KG1 (cell line): ENCODE measurements at places on chromosomes 16 and 17.

DNA sequence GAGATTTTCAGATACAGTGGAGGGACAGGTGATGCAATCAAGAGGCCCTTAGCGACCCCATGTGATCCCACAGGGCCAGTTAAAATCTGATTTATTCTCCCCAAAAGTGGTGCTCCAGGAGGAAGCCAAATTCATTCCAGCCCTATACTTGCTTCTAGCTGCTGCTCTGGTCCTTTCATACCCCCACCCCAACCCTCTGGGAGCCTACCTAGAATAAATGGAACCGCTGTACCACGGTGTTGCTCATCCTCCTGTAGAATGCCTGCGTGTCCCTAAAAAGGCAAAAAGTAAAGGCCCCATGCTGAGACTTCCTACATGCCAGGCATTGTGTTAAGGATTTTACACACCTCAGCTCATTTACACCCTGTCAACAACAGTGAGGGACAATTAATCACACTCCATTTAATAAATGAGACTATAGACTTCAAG is 2.0 kb upstream of the RASL10B start:
- no peak for DNase-seq

DNA sequence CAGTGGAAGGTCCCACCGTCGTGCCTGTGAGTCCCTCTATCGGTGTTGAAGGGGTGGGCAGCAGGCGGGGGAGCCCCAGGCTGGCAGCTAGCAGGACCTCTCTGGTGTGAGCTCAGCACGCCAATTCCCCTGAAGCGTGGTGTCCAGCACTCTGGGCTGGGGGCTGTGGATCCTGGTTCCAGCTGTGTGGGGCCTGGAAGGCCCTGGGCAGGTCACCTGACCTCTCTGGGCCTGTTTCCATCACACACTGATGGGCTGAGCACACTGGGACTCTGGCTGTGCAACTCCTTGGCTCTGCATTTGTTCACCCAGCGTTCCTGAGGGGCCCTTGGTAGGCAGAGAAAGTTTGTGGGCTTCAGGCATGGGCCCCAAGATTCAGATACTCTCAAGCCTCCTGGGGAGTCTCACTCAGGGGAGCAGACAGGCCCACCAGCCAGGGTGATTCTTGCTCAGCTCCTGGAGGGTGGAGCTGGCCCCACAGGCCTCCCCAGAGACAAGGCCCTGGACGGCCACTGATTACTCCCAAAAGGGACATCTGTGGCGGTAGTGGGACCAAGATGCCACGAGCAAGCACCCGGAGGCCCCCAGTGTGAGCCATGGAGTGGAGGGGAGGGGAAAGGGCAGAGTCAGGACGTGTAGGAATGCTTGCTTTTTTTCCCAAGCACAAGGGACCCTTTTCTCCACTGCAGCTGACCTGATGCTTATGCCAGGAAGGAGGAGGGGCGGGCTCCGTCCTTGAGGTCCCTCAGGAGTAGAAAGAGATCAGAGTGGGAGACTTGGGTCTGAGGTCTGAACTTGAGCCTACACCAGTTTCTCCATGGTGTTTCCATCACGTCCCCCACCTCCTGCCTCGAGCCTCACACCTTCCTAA is 8.5 kb downstream of the SCGB1C2 start:
- DNase-seq = no peak

DNA sequence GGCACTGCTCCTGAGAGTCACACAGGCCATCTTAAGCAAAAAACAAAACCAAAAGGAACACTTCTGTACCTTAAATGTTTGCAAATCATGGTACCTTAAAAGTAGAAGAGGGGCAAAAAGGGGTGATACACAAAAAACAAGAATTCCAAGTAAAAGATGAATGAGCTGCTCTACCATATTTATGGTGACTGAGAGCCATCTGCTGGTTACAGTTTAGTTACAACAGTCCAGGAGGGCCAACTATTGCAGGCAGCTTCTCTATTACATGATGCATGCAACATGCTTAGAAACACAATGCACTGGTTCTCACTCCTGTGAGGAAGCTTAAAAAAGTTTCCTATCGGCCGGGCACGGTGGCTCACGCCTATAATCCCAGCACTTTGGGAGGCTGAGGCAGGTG is 53.5 kb downstream of the STX8 start:
- no peak for DNase-seq

- DNase-seq = no peak
These were observed 1.0 kb downstream of the GSDMA start for GRCh38 chr17:39963829-39964228.

DNA sequence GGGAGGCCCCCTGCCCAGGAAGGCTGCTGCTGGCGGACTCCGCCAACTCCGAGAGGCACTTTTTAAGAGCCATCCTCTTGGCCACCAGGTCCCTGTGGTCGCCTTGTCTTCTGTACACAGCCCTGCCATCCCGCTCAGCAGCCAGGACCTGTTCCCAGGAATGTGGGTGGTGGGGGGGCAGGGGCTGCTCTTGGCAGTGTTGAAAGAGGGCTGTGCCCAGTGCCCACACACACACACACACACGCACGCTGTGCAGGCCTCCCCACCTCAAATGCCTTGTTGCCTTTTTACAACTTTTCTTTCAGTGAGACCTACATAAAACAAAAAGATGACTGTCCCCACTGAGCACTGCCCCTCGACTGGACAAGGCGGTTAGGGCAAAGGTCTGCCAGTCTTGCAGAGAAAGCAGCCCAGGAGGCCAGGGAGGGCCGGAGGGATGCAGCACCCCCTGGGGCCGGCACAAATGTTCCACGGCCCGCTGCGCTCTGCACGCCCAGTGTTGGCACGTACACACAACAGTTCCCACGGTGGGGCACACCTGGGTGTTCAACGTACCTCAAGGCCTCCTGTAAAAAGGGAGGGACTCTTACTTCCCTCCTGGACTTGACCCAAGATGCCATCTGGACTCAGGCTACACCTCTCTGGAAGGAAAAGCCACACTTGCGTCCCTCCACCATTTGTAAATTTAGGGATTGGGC is 18.5 kb upstream of the PITPNA start:
- DNase-seq = no peak

- DNase-seq = no peak
These were observed 14.6 kb upstream of the SREBF1 start for GRCh38 chr17:17851103-17852002.

- DNase-seq = no peak
These were observed 26.4 kb downstream of the TAC4 start for GRCh38 chr17:49821466-49821865.

DNA sequence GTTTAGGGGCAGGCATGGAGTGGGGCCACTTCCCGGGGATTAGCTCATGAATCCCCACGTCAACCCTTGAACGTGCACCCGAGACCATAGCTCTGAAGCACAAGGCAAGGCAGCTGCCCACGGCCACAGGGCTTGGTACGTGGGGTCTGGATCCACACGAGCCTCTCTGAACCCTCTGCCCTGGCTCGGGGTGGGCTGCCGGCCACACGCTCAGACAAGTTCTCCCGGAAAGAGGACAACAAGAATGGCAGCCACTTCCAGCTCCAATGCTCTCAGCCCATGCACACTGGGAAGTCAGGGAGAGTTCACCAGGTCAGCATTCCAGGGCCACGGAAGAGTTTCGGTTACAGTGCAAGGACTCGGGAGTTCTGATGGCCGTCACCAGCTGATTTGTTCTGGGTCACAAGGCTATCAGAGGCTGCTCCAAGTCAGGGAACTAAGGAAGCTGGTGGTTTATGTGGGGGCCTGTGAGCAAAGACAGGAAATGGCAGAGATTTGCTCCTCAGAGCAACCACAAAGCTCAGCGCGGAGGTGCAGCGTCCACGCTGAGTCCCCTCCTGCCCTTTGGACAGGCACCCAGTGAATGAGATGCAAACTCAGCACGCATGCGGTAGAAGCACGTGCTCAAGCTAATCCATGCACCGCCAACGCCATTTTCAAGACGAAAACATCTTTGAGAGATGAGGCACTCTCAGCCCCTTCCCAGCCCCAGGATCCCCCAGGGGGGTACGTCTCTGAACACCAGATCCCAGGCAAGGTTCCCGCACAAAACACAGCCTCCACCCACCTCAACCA is 356.4 kb downstream of the FOXL1 start:
- DNase-seq = no peak

GRCh38 chr16:73298562-73298961 is 250.6 kb upstream of the ZFHX3 start:
- DNase-seq = no peak

DNA sequence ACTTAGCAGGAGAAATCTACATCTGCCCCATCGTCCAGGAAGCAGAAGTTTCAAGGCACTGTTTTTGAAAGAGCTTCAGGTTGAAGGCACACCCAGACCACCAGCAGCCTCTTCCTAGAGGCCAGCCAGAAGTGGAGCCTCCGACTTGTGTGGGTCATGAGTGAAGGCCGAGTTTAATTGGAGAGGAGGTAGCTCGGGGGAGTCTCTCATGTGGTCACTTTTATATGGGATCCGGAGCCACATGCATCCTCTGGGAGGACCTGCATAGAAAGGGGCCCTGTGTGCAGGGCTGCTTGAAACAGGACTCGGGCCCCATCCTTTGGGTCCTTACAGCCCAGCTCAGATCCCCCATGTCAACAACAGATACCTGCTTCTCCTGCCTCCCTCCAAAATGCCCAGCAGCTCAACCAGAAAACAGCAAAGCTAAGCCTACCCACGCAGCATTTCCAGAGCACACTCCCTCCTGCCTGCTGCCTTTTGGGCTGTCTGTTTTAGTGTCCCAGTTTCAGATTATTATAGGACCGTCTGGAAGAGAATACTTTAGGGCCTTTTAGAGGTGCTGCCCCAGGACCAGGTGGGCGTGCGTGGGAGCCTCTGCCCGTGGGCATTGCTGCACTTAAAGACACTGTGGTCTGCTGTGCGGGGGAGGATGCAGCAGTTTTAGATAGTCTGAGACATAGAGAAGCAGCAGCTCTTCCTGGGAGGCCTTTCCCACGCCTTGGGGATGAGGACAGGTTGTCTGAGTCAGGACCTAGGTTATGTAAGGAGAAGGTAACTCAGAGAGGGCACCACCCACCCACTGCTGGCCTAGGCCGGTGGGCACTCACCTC is 29.5 kb downstream of the MPRIP start:
- DNase-seq = no peak

- DNase-seq = no peak
These were observed 58.8 kb downstream of the ADCY9 start for GRCh38 chr16:4057439-4057877.

GRCh38 chr16:27628241-27628942 is 78.4 kb downstream of the KATNIP start:
- DNase-seq = no peak

DNA sequence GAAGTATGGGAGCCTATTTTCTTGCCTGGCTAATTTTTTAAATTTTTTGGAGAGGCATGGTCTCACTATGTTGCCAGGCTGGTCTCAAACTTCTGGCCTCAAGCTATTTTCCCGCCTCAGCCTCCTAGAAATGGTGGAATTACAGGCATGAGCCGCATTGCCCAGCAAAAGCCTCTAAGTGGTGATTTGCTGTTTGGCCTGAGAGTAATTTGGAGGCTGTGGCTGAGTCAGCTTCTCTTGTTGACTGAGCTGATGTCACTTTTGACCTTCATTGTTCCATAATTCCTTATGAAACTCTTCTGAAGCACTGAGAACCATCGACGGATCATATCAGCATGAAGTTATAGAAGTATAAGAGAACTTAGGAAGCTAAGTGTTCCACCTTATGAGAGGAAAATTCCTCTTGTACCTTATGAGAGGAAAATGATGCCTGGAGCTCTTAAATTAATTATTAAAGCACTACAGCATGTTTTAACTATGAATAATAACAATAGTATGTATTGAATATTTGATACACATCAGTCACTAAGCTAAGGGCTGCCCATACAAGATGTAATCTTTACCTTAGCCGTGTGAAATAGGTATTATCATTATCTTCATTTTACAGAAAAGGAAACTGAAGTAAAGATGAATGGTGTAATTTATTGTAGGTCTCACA is 220.8 kb upstream of the MON1B start:
- DNase-seq = no peak

DNA sequence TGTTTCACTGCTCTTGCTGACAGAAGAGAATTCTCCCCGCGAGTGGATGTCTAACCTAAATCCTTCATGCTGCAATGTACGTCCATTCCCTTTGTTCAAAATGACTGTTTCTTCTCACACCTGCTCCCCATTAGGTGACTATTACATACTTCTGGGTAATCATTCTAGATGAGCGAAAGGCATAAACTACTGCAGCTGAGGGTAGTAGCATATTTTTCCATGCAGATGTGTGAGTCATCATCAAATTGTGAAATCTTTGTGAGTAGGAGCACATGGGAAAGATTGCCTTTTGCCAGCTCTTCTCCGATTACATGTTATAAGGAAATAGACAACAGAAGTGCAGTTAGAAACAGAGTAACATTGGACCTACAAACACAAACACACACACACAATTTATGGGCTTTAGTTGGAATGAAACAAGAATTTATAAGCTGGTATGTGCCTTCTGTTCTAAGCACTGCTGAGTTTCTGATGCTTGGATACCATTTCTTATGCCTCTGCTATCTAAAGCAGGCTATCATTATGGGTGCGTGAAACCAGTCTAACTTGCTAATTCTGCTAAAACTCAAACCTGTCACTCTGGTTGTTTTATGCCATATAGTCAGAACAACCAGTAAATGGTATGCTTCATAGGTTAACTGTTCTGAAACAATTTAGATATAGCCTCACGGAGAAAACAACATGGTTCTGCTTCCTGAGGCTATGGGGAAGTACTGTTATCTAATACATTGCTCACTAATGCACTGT is 346.9 kb upstream of the PSMD7 start:
- DNase-seq = no peak

GRCh38 chr17:77316191-77316641 is 175.4 kb downstream of the SEC14L1 start:
- DNase-seq = no peak

- DNase-seq = peak; percentile 62
These were observed 1.2 kb upstream of the COG1 start for GRCh38 chr17:73191443-73192205.

- no peak for DNase-seq
These were observed 2.3 kb upstream of the P2RX1 start for GRCh38 chr17:3918372-3919122.

DNA sequence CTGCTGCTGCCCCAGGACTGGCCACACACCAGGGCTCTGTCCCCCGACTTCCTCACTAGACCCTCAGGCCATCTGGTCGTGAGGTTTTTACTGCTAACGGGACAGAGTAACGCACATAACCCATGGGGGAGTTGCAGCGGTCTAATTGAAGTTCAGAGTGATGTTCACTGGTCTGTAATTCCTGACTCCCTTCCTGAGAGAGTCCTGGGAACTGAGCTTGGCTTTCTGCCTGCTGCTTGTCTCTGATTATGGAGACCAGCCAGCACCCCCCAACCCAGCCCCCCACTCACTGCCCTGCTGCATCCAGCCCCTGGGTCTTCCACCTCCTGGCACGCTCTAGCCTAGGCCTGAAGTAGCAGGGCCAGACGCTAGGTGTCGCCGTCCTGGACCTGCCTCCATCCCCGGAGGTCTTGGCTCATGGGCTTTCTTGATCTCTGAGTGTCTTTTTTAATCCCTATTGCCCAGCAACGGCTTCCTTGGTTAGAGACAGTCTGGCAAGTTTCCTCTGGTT is 192.9 kb downstream of the CCDC182 start:
- no peak for DNase-seq

GRCh38 chr16:30488764-30489605 is 16.4 kb downstream of the ITGAL start:
- no peak for DNase-seq
